NCI-H774 (cell line): ENCODE measurements at places on chromosomes 11 and 22.

DNA sequence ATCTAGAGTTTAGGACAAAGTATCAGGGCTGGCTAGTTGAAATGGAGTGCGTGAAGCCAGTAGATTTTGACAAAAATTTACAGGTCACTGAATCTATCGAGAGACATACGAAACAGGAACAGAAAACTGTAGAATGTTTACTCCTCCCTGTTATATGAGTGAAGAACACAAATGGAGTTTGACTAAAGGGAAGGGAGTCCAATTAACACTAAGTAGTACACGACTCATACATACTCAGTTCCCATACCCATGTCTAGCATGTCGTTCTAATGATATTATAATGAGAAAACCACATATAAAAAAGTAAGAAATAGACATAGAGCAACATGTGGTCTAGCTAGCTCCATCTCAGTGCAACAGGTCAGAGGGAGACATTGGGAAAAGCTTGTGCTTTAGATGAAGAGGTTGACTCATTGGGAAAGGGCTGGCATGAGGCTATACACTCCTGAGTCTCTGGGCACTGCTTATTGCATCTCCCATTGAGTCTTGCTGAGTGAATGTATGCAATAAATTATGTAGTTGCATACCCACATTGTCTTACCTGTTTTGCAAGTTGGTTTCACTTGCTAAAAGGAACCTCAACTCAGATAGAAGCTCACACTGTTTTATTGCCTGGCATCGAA is 43.5 kb downstream of the CD44 start:
- no peak for DNase-seq

GRCh38 chr11:99584830-99585229 is 564.1 kb downstream of the CNTN5 start:
- no peak for DNase-seq

- no peak for DNase-seq
Observed at GRCh38 chr11:62627713-62628112, 5.9 kb upstream of the B3GAT3 start.

- no peak for DNase-seq
Observed at GRCh38 chr11:19286411-19286810, 45.7 kb upstream of the E2F8 start.

DNA sequence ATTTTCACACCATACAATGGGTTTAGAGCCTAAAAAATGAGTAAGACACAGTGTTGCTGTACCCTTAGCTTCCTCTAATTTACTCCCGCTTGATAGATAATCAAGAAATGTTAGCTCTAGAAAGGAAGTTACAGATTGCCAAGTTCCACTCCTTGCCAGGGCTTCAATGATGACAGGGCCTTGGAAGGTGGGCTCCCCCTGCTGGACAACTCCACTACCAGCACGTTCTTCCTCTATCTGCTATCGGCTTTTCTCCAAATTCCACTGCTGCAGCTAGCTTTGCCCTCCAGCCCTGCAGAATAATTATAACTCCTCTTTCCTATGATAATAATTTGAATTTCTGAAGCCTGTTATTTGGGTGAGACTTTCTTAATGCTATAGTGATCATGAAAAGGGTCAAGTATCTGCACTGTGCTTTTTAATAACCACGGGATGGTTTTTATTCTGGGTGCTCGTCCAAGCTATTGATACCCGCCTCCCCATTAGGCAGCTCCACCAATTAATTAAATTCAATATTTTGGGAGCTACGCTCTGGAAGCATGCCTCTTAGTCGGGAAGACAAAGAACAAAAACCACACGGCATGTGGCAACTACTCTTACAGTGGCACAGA is 9.0 kb downstream of the SYN3 start:
- no peak for DNase-seq

- DNase-seq: no peak
Observed at GRCh38 chr22:32794449-32795213, 6.9 kb upstream of the TIMP3 start.

DNA sequence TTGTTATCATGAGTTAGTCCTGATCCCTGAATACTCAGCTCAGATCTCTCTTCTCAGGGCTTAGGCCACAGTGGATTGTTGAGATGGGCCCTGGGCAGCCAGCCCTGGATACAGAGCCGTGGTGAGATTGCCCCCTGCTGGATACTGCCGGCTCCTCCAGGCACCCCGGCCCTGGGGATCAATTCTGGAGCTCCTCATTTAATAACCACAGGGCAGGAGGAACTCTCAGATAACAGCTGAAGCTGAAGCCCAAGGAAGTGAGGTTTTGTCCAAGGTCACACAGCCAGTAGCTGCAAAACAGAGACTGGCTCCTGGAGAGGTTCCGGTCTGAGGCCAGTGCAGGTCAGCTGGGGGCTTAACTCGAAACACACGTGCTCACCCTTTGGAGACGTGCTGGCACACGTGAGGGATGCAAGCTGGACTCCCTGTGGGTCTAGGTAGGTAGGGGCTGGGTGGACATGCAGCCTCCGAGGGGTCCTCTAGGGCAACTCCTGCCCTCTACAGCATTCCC is 16.0 kb downstream of the USH1C start:
- peak; percentile 28 for DNase-seq

- DNase-seq: no peak
Observed at GRCh38 chr11:120040151-120040840, 97.6 kb downstream of the TRIM29 start.

DNA sequence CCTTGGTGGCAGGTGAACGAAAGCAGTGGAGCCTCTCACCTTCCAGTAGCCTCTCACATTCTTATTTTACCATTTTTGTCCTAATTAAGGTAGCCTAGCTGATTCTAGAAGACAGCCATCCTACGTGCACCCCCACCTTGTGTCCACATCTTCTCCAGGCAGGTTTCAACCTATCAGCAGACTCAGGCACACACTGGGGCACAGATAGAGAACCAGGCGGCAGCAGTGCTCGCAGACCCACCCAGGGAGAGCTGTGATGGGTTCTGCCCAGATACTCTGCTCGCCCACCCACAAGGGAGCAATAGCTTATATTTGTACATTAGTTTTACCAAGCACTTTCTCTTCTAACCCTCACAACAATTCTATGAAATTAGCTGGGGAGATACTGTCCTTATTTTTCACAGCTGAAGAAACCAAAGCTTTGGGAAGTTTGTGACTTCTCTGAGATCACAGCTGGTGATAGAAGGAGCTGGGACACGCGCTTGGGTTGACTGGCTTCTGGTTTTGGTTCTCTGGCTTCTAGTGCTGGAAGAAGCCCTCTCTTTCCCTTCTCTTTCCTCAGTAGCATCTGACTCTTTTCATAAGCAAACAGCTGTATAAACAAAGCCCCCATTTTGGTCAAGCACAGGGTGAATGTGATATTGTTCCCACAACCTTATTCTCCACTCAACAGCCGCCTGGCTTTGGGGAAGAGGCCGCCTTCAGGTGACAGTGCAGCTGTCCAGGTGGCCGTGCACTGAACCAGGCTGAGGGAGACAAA is 36.9 kb downstream of the PPP2R1B start:
- peak; percentile 24 for DNase-seq

DNA sequence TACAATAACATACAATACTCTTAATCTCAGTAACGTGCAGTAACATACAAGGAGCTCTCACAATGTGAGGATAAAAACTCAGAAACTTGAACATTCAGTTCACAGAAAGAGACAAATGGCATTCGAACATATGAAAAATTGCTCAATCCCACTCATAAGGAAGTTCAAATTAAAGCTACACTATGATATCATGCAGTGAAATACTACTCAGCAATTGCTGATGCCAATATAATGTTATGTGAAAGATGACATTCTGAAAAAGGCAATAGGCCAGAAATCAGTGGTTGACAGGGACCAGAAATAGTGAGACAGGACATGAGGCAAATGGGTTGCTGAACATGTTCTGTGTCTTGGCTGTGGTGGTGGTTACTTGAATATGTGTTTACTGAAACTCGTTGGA is 33.7 kb upstream of the PITPNB start:
- DNase-seq: no peak

GRCh38 chr22:29824677-29825076 is 13.4 kb downstream of the ASCC2 start:
- DNase-seq: no peak

DNA sequence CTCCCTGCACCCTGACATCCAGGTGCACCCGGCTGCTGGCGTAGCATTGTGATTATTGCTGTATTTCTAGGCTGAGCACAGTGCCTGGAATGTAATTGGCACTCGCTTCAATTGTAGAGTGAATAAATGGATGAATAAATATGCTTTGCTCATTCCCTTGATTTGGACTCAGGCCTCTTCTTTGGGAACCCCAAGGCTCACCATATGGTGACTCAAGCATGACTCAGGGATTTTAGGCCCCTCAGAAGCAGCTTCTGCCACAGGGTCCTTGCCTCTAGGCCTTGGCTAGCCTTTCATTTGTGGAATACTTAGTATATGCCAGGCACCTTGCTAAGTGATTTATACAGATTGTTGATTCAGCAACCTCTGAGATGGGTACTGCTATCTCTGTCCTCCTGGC is 78.9 kb downstream of the GRIK4 start:
- no peak for DNase-seq

- DNase-seq: no peak
Observed at GRCh38 chr22:43011079-43011478, 3.9 kb downstream of the PACSIN2 start.

DNA sequence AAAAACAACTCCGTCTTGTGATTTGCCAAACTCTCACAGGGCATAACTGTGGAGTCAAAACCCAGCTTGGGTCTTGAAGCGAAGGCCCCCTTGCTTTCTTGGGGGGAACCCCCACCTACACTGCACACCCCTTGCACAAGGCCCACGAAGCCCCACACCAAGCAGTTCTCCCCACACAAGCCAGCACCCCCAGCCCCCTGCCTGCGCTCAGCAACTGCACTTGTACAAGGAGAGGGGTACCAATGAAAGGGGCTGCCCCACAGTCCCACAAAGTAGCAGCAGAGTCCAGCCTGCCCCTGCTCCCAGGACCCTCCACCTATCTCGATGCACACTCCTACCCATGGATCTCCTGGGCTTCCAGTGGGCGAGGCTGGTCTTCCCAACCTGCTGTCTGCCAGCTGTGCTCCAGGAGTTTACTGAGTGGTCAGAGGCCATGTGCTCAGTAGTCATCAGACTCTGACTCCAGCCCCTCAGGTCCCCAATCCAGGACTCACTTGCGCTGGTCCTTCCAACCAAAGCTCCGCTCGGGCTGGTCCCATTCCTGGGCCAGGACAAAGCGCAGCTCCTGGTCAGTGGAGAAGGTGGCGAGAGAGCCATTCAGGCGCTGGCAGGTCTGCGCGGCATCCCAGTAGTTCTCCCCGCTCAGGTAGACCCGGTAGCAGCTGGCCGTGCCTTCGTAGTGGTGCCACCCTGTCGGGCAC is 57.7 kb downstream of the DGCR2 start:
- DNase-seq: no peak

DNA sequence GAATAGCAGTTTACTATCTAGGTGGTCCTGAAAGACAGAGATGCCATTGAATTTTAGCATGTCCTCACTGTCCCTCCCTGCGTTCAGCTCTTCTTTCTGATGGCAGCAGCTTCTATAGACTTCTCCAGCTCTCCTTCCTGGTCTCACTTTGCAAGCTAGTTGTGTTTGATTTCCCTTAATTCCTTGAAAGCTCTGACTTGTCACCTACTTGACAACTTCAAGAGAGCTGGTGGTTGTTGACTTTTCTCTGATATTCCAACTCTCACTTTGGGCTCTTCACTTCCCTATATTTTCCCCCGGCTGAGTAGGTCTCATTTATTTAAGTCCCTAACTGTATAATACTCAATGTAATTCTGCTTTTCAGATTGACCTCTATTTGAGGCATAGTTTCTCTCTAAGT is 1825.0 kb upstream of the RAG2 start:
- DNase-seq: no peak

DNA sequence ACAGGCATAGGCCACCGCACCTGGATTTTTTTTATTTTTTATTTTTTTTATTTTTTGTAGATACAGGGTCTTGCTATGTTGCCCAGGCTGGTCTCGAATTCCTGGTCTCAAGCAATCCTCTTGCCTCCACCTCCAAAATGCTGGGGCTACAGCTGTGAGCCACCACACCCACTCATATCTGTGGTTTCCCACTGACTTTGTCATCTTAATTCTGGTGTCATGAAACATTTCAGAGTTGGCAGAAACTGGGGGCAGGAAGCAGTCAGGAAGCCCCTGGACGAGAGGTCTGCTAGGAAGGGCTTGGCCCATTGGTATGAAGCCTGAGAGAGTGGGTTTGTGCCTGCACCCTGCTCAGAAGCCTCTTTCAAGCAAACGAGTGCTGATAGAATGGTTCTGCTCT is 49.1 kb downstream of the COMMD9 start:
- DNase-seq: no peak

DNA sequence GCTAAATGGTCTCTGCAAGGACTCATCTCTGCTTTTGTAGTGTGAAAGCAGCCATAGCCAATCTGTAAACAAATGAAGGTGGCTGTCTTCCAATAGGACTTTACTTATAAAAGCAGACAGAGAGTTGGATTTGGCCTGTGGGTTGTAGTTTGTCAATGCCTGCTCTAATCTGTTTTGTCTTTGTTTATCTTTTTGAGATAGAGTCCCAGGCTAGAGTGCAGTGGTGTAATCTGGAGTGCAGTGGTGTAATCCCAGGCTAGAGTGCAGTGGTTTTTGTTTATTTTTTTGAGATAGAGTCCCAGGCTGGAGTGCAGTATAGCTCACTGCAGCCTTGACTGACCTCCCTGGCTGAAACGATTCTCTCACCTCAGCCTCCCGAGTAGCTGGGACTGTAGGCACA is 8.6 kb downstream of the PPP6R3 start:
- DNase-seq: no peak

DNA sequence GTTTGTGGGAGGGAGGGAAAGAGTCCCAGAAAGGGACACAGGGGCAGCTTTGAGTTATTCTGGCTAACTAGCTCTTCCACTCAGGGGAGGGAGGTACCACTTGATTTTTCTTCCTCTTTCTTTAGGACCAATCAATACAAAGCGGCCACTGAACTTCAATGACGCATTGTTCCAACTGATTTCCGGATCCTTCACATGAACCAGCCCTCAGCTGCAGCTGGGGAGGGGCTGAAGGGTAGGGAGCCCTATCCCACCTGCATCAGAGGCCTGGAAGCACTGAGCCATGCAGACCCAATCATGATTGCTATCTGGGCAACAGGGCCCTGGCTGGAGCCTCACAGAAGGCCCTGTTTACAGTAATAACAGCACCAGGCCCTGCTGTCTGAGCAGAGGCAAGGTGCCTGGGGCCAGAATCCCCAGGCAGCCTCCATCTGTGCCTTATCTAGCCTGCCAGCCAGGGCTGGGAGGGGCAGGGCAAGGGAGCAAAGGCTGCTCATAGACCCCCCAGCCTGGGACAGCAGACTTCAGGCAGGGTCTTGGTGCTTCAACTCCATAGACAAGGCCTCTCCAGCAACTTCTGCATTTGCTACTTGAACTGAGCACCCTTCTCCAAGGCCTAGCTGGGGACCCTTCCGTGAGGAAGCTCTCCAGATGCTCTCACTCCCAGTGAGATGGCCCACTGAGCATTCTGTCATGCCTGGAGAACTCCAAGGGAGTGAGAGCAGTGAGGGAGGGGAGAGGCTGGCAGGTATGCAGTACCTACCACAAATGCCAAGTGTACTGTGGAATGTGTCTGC is 22.5 kb downstream of the CLPB start:
- DNase-seq: no peak

GRCh38 chr22:30892286-30892685 is 76.3 kb downstream of the MORC2 start:
- no peak for DNase-seq
